ENCODE measurements at places on chromosomes 1 and 21.

GRCh38 chr1:169112241-169112640 is 5.8 kb downstream of the ATP1B1 start:
- no peak for DNase-seq

DNA sequence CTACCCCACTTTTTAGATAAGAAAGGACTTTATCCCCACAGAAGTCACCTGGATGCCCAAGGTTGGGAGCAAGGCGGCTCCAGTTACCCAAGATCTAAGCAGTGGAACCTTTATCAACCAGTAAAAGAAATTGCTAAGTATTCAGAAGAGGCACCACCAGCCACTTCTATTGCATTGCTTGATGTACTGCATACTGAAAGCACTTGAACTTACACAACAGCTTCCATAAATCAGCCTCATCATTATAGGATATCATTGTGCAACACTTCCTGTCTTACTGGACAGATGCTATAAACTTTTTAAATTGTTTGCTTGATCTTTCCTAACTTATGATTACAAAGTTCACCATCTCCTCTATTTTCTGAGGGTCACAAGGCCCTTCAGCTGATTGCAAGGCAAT is 642.7 kb upstream of the CXADR start:
- no peak for DNase-seq

GRCh38 chr1:201681375-201681774 is 142.4 kb downstream of the NAV1 start:
- DNase-seq: no peak

DNA sequence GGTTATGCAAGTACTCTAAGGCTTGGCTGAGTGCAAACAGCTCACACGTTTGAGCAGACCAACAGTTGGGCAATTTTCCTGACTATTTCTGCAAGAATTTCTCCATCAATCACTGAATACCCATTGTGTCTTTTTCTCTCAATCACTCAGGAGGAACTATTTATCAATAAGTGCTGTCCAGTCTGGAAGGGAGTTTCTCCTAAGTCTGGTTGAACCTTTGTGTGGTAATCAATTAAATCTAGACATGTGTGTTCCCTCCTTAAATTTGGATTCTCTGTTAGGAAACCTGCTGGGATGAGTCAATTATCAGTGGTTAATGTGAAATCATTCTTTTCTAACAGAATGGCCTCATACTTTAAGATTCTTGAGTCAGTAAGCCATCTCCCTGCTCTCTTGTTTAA is 6.8 kb upstream of the AADACL3 start:
- DNase-seq: no peak

DNA sequence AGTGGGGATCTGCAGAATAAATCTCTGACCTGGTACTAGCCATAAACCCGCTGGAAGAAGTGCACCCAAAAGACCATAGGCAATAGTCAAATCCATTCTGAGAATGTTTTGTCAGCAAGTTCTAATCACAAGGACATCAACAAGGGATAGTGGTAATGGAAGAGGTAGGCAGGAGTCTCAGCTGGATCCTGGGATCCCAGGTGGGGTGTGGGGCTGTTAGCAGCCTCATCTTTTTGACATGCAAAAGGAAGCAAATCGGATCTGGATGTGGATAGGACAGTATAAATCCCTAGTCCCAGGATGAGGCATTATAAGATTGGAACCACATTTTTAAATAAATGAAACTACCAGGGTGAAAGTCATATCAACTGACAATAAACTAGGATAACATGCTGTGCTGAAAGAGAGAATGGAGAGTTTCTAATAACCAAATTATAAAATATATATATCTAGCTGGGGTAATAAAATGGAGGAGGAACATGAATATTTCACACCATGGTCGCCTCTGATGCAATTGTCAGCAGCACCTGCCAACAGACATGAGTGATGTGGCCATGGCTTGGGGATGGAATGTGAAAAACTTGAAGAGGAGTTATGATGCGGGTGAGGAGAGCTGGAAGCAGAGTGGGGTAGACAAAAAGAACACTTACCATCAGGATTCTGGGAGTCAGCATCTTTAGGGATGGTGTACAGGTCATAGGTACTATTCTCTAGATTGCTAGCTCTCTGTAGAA is 23.7 kb upstream of the PEX19 start:
- no peak for DNase-seq

GRCh38 chr1:14790982-14791381 is 192.5 kb downstream of the KAZN start:
- no peak for DNase-seq

DNA sequence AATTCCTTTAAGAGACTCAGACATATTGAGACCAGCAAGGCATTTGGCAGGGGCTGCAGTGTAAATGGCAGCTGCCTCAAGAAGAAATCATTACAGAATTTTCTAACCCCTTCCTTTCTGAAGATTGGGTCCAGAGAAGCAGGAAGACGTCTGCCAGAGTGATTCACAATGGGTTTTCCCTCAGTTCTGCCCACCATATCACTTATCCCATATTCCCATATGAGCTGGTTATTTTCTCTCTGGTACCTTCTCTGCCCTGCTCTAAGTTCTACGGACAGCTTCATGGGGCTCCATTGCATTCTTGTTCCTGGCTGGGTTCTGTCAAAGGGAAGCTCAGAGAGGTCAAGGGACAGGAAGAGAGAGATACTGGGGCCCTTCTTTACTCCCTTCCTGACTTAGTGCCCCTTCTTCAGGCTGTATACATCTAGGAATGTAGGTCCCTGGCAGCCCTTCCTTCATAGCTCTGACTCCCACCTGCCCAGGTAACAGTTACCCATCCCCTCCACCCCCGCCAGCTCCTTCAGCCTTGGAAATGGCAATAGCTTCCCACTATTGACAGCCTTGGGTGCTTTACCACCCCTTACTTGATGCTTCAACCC is 420.6 kb upstream of the DAB1 start:
- no peak for DNase-seq

- no peak for DNase-seq
These were observed 121.4 kb upstream of the RUNX3 start for GRCh38 chr1:25051504-25051903.

DNA sequence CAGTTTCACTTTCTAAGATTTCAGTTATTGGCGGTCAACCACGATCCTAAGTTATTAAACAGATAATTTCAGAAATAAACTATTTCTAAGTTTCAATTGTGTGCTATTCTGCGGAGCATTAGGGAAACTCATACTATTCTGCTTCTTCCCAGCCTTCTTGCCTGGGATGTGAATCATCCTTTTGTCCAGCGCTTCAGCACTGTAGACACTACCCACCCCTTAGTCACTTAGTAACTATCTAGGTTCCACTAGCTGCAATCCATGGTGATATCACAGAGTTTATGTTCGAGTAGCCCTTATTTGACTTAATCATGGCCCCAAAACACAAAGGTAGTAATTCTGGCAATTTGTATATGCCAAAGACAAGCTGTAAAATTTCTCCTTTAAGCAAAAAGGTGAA is 279.9 kb upstream of the ADAMTS5 start:
- no peak for DNase-seq

GRCh38 chr21:14454016-14455009 is 71.4 kb upstream of the HSPA13 start:
- no peak for DNase-seq

DNA sequence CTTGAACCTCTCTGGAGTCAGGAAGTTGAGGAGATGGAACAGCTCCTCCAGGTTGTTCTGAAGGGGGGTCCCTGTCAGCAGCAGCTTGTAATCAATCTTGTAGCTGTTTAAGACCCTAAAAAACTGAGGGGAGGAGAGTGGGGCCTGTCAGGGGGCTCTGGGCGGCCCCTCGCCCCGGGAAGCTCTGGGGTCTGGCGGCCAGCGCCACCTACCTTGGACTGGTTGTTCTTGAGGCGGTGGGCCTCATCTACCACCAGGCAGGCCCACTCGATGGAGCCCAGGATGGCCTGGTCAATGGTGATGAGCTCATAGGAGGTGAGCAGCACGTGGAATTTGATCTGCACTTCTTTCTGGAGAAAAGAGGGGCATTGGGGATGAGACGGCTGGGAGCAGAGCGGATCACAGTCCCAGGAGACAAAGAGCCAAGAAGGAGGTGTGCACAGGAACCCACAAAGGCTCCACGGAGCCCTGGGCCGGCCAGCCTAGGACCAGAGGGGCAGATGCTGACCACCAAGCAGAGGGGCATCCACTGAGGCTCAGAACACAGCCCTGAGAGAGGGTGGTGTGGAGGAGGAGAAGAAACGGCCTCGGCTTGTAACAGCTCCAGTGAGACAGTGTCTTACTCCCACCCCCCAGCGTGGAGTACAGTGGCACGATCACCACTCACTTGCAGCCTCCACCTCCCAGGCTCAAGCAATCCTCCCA is 43.5 kb downstream of the CHD5 start:
- no peak for DNase-seq

DNA sequence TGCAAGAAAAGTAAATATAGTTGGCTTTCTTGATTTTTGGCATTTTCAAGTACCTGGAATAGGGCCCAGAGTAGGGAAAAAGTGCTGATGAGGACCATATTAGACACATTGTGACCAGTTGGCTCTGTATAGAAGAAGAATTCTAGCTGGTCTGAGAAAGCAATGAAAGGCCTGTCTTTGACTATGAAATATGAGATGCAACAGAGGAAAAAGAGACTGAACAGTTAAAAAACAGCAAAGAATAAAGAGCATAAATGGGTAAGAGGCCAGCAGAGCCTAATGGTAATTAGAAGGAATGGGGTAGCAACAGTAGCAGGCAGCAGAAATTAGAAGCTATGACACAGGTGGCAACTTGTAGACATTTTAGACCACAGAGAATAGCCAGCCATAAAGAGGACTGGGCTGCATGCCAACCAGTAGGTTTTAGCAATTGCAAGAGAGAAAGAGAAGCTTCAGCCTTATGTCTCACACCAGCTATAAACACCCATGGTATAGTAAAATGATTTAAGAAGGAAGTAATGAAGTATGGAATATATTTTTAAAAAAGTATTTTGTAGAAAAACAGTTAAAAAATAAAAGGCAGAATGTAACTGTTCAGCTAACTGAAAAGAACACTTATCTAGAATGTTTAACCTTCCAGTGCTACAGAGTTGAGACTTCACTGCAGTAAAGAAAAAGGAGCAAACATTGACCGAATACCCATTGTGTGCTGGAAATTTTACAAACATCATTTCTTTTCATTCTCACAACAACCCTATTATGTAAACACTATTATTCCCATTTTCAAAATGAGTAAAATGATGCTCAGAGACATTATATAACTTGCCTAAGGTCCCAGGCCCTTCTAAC is 114.1 kb downstream of the LHX4 start:
- no peak for DNase-seq

DNA sequence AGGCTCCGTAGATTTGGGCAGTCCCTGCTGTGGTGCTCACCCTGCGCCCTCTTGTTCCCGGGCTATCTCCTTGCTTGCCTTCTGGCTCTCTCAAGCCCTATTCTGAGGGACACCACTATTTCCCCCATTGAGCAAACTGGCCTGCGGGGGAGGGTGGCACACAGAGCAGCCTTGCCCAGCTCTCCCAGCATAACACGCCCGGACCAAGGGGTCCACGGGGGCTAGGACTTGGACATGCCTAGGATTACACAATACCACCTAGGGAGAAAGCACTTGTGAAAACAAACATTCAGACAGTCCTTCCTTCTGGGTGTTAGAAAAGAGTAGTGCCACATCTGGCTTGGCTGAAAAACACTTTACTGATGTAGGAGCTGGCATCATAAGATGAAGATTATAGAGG is 7.4 kb downstream of the TADA1 start:
- no peak for DNase-seq

DNA sequence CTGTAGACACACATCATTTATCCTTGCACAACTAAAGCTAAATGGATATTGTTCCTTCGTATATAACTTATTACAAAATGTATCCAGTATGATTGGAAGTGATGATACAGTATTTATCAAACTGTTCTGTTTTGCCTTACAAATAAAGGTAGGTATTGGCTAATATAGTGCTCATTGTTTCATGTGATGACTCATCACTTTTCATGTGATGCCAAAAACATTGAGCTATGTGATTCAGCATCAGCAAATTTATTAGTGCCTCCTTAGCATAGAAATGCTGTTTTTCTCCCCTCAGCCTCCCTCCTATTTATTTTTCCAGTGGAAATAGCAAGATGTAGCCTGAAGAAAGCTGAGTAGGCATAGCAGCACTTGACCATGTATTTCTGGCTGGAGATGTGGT is 228.6 kb upstream of the LYPLAL1 start:
- DNase-seq: no peak

DNA sequence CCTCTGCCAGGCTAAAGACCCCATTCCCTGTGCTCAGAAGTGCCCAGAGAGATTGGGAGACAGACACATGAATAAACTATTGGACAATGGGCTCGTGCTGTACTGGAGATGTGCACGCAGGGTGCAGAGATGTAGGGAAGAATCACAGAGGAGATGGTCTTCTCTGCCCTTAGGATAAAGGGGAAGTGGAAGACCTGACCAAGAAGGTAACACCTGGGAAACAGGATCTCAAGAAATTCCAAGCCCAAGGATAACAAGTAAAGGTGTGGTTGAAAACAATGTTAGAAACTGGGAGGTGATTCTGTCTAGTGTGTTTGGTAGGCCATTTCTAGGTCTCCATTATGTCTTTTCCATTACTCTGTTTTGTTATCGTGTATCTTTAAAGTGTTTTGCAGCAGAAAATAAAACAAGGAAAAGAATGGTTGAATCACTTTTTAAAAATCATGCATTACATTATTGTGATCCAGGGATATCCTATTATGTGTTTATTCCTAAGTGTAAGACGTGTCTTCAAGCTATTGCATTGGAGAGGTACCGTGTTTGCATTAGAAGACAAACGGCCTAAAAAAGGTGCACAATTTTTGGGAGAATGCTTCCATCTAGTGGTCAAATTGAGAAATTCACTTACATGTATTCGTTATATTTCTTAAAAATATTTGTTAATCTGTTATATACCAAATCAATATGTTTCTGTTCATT is 40.8 kb upstream of the KCTD3 start:
- DNase-seq: no peak

DNA sequence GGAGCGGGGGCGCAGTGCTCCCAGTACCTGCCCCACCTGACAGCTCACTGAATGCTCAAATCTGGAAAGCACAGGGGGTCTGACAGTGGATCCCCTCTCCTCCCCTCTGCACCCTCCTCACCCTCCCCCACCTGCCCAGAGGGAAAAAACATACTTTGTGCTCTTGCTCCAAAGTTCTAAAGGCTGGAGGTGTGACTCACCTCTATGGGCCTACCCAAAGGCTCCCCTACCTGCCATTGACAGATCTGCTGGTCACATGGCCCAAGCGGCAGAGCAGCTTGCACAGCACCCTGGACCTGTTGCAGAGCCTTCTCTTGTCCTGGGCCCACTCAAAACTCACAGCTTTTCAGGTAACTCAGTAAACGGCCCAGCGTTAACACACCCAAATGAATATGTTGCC is 55.7 kb downstream of the ADSS2 start:
- no peak for DNase-seq

GRCh38 chr21:28923439-28923975 is 69.2 kb downstream of the LTN1 start:
- DNase-seq: no peak

GRCh38 chr1:221105578-221105977 is 226.3 kb downstream of the HLX start:
- no peak for DNase-seq

- DNase-seq: no peak
These were observed 72.5 kb downstream of the ENAH start for GRCh38 chr1:225580238-225581099.
